DMS79 (cell line): ENCODE measurements at places on chromosomes 5 and 9.

GRCh38 chr5:156963125-156963524, at the start of gene TIMD4:
TIMD4 (minus strand) TSS chr5:156963226; CDS start chr5:156963198, 28 bp downstream.
- no peak for DNase-seq

DNA sequence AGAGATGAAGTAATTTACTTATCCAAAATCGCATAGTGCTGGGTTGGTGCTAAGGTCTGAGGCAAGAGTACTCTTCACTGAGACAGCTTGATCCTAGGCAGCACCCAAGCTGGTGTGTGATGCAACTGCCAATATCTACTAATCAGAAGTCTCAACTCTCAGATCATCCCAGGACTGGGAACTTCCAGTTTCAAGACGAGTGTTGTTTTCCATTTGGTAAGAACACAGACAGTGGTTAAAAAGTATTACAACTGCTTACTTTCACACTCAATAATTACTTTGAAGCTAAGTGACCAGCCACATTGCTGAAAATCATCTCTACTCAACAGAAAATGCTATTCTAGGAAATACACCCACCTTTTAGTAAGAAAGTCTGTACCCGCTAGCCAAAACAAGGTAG, 45.3 kb downstream of the FBXW11 start:
- no peak for DNase-seq

DNA sequence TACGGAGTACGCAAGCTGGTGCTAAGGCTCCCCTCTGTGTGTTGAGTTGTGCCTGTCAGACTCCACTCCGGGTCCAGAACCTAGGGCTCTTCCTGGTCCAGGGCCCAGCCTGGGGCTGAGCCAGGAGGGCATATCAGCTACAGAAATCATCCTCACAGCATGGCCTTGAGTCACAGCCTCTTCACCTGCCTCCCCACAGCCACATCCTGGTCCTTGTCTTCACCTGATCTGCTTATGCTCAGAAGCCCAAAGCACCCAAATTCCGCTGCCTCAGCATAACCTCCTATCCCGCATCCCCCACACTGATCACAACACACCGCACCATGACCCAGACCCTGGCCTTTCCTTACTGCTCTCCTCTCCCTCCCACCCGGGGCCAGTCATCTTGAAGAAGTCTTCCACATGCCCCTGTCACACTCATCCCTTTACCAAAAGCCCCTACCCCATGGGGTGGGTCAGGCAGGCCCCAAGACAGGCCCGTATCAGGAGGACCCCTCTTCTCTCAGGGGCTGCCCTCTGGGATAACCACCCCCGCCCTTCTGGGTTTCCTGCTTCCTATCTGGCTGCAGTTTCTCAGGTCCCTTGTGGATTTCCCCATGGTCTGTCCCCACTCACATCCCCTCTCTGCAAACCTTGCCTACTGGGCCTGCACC, 1.3 kb upstream of the IL3 start:
- DNase-seq = no peak

- no peak for DNase-seq
These were observed 10.8 kb upstream of the SLC9A3 start for GRCh38 chr5:534743-535671.

DNA sequence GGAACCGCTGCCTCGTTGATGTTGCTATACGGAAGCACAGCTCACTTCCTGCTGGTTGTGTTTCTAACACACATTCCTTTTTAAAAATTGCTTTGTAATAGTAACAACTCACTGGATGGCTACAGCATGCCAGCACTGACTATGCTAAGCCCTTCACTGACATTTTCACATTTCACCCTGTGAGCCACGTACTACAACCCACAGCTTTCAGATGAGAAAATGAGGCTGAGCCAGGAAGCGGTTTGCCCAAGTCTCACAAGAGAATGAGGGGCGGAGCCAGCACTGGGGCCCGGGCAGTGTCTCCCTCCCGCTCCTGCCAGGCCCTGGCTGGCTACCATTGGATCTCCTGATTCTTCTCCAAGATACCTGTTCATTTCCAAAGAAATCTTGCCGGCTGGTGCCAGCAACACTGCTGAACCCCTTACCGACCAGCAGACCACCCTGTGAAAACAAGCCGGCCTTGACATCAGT, 38.3 kb downstream of the FAM78A start:
- no peak for DNase-seq

GRCh38 chr9:130768265-130768664, 66.8 kb upstream of the ABL1 start:
- no peak for DNase-seq

GRCh38 chr9:137757613-137758029, 120.0 kb upstream of the CACNA1B start:
- DNase-seq = no peak

DNA sequence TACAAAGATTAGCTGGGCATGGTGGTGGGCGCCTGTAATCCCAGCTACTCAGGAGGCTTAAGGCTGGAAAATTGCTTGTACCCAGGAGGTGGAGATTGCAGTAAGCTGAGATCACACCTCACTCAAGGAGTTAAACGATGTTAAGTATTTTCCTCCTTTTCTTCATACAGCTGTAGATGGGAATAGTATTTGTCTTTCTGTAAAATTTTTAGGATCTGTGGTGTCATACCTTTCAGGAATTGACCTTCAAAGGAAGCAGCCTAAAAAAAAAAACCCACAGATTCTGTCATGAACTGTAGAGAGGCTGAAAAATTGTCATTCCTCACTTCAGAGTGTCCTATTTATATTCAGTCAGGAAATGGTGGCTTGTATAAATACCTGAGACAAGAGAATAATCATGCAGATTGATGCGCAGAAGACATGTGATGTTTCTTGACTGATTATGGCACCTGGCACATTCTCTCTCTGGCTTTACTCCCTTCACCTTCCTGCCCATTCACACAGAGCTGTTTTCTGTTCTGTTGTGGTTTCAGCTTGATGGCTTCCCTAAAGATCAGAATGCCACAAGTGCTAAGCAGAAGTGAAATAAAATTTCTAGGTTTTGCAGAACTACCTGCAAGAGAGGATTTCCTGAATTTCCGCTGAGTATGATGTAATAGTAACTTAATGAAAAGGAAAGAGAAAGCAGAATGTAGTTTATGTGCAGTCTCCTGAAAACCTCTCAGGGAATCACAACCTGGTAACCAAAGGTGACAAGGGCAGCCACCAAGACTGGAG, 3.8 kb downstream of the IFNA1 start:
- DNase-seq = no peak

DNA sequence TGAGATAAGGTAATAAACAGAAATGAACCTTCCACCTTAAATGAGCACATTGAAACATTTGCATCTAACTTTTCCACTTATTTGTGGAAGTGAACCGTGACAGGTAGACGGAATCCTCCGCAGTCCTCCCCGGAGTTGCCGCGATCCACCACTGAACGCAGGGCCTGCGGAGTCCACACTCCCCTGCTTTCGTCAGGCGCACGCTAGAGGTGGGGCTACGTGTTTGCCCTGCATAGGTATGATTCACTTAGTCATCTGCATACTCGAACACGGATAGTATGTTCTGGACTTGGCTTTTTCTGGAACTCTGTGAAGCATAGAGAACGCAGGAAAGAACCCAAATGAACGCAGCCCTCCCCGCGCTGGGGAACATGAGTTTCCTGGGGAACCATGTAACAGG, 272.8 kb upstream of the IRX4 start:
- no peak for DNase-seq

- DNase-seq = no peak
These were observed 159.8 kb upstream of the CCDC152 start for GRCh38 chr5:42596817-42597216.

DNA sequence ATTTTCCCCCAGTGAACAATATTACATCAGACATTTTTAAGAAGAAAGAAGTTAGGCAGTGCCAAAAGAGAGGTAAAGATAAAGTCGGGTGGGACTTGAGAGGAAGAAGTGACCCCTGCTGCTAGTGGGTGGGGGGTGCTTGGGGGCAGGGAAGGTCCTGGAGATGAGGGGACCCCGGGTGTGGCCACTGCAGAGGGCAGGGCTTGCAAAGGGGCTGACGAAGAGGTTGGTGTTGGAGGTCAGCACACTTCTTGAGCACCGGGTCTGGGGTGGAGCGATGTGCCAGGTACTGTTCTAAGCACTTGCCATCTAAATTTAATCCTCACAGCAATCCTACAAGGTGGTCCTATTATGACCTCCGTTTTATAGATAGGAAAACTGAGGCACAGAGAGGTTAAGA, 62.0 kb downstream of the AMBP start:
- no peak for DNase-seq
